ENCODE measurements at places on chromosomes 1 and 21.

DNA sequence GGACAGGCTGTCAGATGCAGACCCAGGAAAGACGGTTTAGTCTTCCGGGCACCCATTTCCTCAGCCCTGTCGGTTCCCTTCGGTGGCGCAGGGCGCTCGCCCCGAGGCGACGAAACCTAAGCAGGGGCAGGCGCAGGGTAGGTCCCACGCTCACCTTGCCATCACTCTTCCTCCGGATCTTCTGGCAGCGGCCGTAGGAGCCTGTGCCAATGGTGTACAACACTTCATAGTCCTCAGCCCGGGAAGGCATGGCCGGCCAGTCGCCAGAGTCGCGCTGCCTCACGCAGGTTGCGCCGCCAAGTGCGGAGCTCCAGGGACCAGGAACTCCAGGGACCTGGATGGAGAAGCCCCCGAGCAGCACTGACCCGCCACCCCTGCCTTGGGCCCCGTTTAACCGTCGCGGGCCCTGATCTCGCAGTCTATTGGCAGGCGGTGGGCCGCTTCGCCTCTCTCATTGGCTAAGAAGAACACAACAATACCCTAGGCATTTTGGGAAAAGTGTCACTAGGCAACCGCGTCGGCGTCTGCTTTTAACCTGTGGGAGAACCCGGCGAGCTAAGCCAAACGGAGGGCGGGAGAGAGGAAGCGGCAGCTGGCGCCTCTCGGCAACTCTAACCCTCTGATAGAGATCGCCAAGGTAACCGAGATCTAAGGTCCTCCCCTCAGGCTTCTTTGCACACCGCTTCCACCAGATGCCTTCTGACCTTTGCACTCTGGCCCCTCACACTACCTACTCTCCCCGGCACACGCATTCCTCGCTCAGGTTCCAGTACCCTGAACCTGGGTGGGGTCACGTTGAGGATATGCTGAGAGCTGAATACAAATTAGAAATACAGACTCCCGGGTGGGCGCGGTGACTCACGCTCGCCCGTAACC is at the start of gene NEK2:
NEK2 (minus strand) TSS at position 392 of the 876 bp plus-strand sequence; CDS start at position 250, 142 bp downstream.
- DNase-seq, result peak; percentile 75

- no peak for DNase-seq
Measured at GRCh38 chr1:169106921-169107602, 572 bp downstream of the ATP1B1 start.

GRCh38 chr1:53137729-53138128 is 4.7 kb downstream of the SLC1A7 start:
- no peak for DNase-seq

DNA sequence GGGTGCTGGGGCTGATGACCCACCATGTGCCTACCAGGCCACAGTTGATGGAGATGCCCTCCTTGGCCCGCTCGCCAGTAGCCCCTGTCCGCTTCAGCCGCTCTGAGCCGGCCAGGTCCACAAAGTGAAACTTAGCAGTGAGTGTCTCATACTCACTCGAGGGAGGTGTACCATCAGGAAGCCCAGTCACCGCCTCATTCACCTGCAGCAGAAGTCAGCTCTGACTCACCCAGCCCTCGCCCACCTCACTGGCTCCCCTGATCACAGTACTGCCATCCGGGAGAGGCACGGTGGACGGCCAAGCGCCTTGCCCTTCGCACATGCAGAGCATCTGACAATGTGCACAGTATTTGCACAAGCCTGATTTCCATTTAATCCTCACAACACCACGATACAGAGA is 18.8 kb downstream of the KIF21B start:
- no peak for DNase-seq

All from stimulated activated CD8-positive, alpha-beta memory T cell treated with anti-CD3 and anti-CD28 coated beads, Interleukin-15, amount 100 ng/mL, for 48 hours (primary cell).